ENCODE measurements at places on chromosomes 16 and 17.

- DNase-seq: no peak
Observed at GRCh38 chr16:66652661-66653360, 43.7 kb downstream of the CMTM4 start.

- DNase-seq: no peak
Observed at GRCh38 chr16:68851601-68852000, 8.3 kb downstream of the TANGO6 start.

- DNase-seq: peak; percentile 45
Observed at GRCh38 chr16:68289621-68290329, 21.0 kb downstream of the SLC7A6OS start.

DNA sequence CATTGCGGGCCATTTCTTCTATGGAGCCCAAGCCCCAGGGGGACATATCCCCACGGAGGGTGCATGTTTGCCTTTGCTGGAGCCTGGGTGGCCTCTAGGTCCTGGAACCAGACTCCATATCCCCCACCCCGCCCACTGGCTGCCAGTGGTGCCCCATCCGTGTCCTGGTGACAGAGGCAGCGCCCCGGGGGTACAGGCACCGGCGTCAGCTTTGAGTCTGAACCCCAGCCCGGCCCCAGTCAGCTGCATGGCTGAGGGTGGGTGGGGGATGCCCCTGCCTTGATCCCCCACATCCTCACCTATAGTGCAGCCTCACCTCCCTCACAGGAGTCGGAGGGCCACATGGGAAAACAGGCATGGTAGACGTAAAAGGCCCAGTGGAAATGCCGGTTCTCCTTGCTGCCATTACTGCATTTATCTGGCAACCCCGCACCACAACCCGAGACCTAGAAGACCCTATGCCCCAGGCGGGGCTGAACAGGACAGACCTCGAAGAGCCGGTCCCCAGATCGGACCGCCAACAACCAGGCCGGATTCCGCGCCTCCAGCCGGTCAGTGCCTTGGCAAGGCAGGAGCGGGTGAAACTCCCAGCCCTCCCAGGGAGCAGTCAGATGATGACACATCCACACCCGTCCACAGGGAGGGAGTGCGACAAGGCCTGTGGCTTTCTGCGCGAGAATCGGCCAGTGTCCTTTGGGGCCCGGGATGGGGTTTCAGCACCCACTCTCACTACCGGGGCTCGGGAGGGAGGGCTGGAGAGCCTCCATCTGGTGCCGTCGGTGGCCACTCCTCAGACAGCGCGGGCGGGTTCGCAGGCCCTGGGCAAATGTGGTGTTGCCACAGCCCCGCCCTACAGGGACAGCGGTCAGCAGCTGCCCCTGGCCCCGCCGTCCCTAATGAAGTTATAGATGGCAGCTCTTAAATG, 11.9 kb upstream of the SSTR5 start:
- DNase-seq: no peak

- peak; percentile 70 for DNase-seq
Observed at GRCh38 chr16:81006211-81006812, 373 bp downstream of the CMC2 start.

GRCh38 chr17:66192378-66192687, 400 bp upstream of the CEP112 start:
- no peak for DNase-seq

- DNase-seq: no peak
Observed at GRCh38 chr17:36686123-36686669, 84.8 kb downstream of the MRM1 start.

DNA sequence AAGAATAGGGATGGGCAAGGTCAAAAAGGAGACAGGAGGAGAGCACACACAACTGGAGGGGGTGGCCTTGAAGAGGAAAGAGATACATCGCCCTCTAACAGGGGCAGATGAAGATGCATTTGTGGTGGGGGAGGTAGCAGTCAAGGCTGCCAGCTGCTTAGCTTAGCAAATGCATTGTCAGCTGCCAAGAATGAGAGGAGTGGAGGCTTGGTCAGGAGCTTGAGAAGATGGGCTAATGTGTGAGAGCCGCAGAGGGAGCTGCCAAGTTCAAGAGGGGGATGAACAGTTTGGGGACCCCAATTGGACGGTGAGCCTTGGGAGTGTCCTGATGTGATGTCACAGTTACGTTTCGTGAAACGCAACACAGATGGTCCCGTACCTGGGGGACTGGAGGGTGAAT, 28.9 kb upstream of the GNA13 start:
- DNase-seq: no peak

GRCh38 chr16:28308794-28309584, 16.7 kb downstream of the SBK1 start:
- no peak for DNase-seq

GRCh38 chr17:77916703-77917481, 41.6 kb upstream of the TNRC6C start:
- no peak for DNase-seq

DNA sequence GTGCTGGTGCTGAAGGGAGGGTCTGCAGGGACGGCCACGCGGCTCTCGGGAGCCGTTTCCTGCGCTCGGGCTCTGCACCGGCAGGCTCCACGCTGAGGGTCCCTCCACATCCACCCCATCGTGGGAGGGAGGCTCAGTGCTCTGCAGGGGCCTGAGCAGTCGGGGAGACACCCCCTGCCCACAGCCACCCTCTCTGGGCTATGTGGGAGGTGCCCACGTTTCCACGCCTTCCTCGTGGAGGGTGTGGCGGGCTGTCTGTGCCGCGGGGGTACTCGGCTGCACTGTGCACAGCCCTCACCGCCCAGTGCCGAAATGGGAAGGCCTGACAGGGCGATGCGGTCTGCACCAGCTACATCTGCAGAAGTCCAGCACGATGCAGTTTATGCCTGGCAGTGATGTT, 25.5 kb upstream of the ZNF750 start:
- no peak for DNase-seq

GRCh38 chr17:64572682-64573154, 65.9 kb downstream of the CEP95 start:
- DNase-seq: no peak

GRCh38 chr16:73042807-73043206, 5.1 kb downstream of the ZFHX3 start:
- DNase-seq: no peak
